Fibroblast of skin of left quadriceps (primary cell): ENCODE measurements at places on chromosomes 6 and 20.
A peak's percentile ranks its signal among the peaks of the same experiment; 100 is the strongest.

DNA sequence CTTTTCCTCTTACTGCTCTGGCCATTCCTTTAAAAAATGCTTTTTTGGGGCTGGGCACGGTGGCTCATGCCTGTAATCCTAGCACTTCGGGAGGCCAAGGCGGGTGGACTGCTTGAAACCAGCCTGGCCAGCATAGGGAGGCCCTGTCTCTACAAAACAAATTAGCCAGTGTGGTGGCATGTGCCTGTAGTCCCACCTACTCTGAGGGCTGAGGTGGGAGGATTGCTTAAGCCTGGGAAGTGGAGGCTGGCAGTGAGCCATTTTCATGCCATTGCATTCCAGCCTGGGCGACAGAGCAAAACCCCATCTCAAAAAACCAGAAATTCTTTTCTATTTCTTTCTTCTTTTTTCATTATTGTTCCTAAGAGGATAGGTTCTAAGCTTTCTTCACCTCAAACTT is 36.9 kb upstream of the RNF144B start:
- DNase-seq = no peak

DNA sequence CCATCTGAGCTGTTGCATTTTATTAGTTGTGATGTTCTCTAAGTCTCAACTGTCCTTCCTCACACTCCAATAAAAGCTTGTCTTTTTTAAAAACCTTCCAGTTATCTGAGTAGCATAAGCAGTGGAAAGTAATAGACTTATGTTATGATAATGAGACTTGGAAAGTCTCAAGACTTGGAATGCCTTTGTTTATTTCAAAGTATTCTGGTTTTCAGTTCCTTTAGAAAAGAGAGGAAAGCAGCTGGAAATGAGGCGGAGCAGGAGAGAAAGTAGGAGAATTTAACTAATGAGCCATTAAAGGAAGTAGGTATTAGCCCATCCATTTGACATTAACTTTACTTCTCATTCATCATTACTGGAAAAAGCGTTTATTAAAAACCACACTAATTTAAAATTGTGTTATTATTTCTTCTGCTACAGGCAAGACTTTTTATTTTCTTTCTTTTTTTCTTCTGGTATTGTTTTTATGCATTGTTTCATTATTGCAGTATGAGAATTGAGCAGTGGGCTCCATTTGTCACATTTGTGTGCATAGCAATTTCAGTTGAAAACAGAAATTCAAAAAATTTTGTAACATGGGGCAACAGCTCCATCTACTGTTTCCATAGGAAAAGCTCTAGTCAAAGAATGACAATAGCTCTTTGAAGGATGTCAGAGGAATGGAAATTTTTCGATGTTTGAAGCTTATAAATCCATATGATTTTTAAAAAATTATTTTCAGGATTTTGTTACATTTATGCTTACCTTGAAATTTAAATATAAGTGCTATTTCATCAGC is 194.8 kb downstream of the COL9A1 start:
- peak; percentile 14 for DNase-seq

DNA sequence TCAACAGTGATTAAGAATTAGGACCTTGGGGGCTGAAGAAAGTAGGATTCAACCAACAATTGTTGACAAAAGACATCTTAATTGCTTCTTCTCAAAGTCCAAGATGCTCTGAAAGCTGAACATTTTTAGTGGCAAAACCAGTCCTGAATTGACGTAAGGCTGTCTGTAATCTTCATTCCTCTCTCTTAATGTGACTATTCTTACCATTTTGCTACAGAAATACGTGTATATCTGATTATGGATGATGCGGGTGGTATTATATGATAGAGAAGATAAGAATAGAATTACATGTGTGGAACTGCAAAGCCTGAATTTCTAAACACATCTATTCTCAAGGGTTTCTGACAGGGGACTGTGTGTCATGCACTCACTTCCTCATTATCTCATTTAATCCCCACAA is 130.3 kb upstream of the SASH1 start:
- DNase-seq = no peak

- DNase-seq = no peak
Measured at GRCh38 chr20:45070932-45071632, 29.8 kb downstream of the KCNS1 start.

- DNase-seq = no peak
Measured at GRCh38 chr20:59269411-59270025, 30.9 kb upstream of the EDN3 start.
